PC-3 (cell line): ENCODE measurements at places on chromosomes 3 and 15.

DNA sequence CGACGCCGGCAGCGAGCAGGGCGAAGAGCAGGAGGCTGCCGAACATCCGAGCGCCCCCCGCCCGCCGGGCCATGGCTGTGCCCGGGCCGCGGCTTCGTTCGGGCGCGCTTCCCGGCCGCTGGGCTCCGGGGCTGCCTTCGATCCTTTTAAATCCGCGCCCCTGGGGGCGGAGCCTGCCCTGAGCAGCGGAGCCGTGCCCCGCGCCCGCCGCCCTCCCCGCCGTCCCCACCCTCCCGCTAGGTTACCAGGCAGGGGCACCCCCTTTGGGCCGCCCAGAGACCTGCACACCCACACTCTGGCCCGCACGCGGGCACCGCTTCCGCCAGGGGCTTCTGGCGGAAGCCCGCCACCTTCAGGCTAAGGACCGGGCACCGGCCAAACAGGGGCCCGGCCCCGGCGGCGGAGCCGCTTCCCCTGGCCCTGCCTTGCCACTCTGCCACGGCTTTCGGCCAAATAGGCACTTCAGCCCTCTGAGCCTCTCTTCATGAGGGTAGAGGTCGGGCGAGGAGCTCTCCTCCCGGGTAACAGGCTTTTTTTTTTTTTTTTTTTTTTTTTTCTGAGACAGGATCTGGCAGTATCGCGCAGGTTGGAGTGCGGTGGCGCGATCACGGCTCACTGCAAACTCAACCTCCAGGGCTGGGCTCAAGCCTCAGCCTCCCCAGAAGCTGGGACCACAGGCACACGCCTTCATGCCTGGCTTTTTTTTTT, at the start of gene NMB:
Gene NMB (minus strand): TSS at position 120 of the 708 bp plus-strand sequence. CDS start 47 bp downstream, at position 73.
- H3K36me3 ChIP-seq = no peaks in the 10 kb centered on the region
- H3K27me3 ChIP-seq = no peaks in the 10 kb centered on the region
- H3K27ac ChIP-seq = peak within 1 kb of the TSS; percentile 44
- peak; percentile 73 for DNase-seq

- no peak overlapping the region for H3K4me3 ChIP-seq
- H3K4me1 ChIP-seq = peaks cover 75% of the 10 kb centered on the region
- DNase-seq = no peak
- H3K27me3 ChIP-seq = no peaks in the 10 kb centered on the region
- peak overlapping the region; percentile 89 for H3K27ac ChIP-seq
Measured at GRCh38 chr15:39188314-39188713, 392.6 kb upstream of the THBS1 start.

GRCh38 chr3:177538048-177538749, 340.9 kb upstream of the TBL1XR1 start:
- DNase-seq = no peak
- peaks cover 5% of the 10 kb centered on the region; the same call in 1 of the 2 replicates for H3K4me1 ChIP-seq

- peak overlapping the region; percentile 76 for H3K4me3 ChIP-seq
- H3K27ac ChIP-seq = no peak overlapping the region
- H3K36me3 ChIP-seq = peaks cover 26% of the 10 kb centered on the region
- H3K27me3 ChIP-seq = no peaks in the 10 kb centered on the region
- H3K4me1 ChIP-seq = peaks cover 26% of the 10 kb centered on the region
- DNase-seq = peak; percentile 63
Measured at GRCh38 chr3:10817506-10817905, 1.5 kb downstream of the SLC6A11 start.
